ENCODE measurements at places on chromosomes 2 and 18. TPM values are rescaled to one million over a fixed set of nuclear protein-coding genes. Genes with fewer than 3 reads are reported as not detected.

DNA sequence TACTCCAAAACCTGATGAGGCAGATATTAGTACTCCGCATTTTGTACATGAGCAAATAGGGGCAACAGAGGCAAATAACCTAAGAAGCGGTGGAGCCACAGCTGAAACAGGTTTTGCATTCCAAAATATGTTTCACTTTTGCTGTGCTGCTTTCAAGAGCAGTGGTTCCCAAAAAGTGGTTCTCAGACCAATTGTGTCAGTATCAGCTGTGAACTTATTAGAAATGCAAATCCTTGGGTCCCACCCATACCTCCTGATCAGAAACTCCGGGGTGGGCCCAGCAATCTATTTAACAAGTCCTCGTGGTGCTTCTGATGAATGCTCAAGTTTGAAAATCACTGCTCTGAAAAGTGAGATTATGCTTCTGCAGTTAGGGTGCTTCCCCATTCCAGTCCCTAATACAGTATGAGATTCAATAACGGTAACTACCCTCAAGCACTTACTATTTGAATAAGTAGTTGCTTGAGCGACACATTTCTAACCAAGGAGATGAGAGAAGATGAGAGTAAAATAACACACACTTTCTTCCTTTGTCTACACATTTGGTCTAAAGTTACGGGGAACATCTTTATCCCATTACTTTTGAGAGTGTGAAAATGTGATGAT, 17.8 kb upstream of the TCF4 start:
- no peaks in the 10 kb centered on the region for H3K36me3 ChIP-seq
- H3K4me3 ChIP-seq: no peak overlapping the region
- H3K4me1 ChIP-seq: no peaks in the 10 kb centered on the region
- H3K27me3 ChIP-seq: no peaks in the 10 kb centered on the region

Gene MEP1B
- polyA plus RNA-seq: not detected

- H3K27me3 ChIP-seq: no peaks in the 10 kb centered on the region
- H3K27ac ChIP-seq: no peak overlapping the region
- no peaks in the 10 kb centered on the region for H3K36me3 ChIP-seq
- DNase-seq: no peak
- H3K4me3 ChIP-seq: no peak overlapping the region
Measured at GRCh38 chr2:152585830-152586484, 131.3 kb downstream of the PRPF40A start.

Gene PCARE
- polyA plus RNA-seq: 1.6 TPM

Gene CCL20
- polyA plus RNA-seq: 1.1 TPM

Gene VWC2L
- not detected for polyA plus RNA-seq

GRCh38 chr2:44269831-44270230, 5.4 kb upstream of the SLC3A1 start:
- H3K27ac ChIP-seq: no peak overlapping the region
- no peaks in the 10 kb centered on the region for H3K36me3 ChIP-seq
- DNase-seq: no peak
- H3K4me3 ChIP-seq: no peak overlapping the region
- H3K27me3 ChIP-seq: no peaks in the 10 kb centered on the region

GRCh38 chr2:197136452-197136851, 174.1 kb downstream of the ANKRD44 start:
- no peaks in the 10 kb centered on the region for H3K27me3 ChIP-seq
- no peaks in the 10 kb centered on the region for H3K36me3 ChIP-seq
- no peak overlapping the region for H3K4me3 ChIP-seq
- no peaks in the 10 kb centered on the region for H3K4me1 ChIP-seq

- no peak overlapping the region for H3K4me3 ChIP-seq
- no peaks in the 10 kb centered on the region for H3K27me3 ChIP-seq
- H3K36me3 ChIP-seq: no peaks in the 10 kb centered on the region
- H3K4me1 ChIP-seq: no peaks in the 10 kb centered on the region
- DNase-seq: no peak
- no peak overlapping the region for H3K27ac ChIP-seq
Measured at GRCh38 chr2:26940001-26940400, 30.4 kb upstream of the MAPRE3 start.

DNA sequence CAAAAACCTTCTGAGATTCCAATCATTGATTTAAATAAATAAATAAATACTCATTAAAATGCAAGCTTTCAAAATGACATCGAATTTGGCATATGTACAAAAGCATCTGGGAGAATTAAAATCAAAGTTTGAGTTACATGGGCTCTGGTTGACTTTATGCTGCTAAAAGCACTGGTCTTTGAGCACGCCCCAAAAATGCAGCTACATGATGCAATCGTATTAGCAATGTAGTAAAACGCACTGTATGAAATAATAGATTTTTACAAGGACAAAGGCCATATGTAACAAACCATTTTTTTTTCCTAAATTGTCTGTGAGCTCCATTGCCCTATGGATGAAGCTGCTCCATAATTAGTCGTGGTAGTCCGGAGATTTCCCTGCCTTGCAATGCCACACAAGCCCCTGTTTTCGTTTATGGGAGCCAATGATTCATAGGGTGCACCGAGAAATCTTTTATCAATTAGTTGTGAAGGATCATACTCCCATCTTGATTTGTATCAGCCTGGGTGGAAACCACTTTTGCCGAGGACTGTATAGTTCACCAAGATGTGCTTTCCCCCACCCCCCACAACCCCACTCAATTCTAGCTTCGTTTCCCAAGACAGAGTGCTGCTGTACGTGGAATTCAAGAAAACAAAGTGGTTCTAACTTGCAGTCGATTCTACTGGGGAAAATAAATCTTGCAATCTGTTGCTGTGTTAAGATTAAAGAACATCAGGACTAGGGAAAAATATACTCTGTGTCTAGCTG, 268.4 kb downstream of the IRS1 start:
- no peaks in the 10 kb centered on the region for H3K27me3 ChIP-seq
- H3K36me3 ChIP-seq: no peaks in the 10 kb centered on the region
- no peak overlapping the region for H3K27ac ChIP-seq
- no peaks in the 10 kb centered on the region for H3K4me1 ChIP-seq
- H3K4me3 ChIP-seq: no peak overlapping the region
- DNase-seq: no peak

GRCh38 chr18:2536493-2536892, 34.8 kb downstream of the METTL4 start:
- H3K36me3 ChIP-seq: no peaks in the 10 kb centered on the region
- H3K4me1 ChIP-seq: no peaks in the 10 kb centered on the region
- DNase-seq: no peak

Gene ASPRV1
- polyA plus RNA-seq: 1.4 TPM

Gene LIPG
- 0.04 TPM for polyA plus RNA-seq

DNA sequence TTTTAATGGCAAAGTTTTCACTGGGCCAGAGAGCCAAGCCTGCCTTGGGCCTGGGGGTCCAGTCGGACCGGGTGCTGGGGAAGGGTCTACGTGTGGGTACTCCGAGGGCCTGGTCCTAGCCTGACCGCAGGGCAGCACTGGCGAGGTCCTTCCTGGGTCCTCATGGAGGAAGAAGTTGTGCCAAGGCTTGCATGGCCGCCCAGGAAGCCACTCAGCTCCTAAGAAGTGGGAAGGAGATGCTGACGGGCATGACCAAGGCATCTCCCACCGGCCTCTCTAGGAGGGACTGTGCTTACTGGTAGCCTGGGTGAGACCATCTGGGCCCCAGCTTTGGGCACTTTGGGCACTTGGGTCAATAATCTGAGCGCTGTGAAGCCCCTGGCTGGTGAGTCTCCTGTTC, 22.6 kb downstream of the CIB4 start:
- H3K4me3 ChIP-seq: no peak overlapping the region
- no peak for DNase-seq
- H3K36me3 ChIP-seq: no peaks in the 10 kb centered on the region
- H3K4me1 ChIP-seq: peaks cover 16% of the 10 kb centered on the region
- peaks cover 28% of the 10 kb centered on the region for H3K27me3 ChIP-seq

Gene ALLC
- polyA plus RNA-seq: not detected

GRCh38 chr2:112547333-112547732, 5.1 kb downstream of the POLR1B start:
- H3K36me3 ChIP-seq: peaks cover 16% of the 10 kb centered on the region
- H3K27ac ChIP-seq: no peak overlapping the region
- H3K4me3 ChIP-seq: no peak overlapping the region

Gene TGFA
- polyA plus RNA-seq: 0.50 TPM

- no peaks in the 10 kb centered on the region for H3K36me3 ChIP-seq
- H3K4me3 ChIP-seq: no peak overlapping the region
- H3K27me3 ChIP-seq: no peaks in the 10 kb centered on the region
- H3K27ac ChIP-seq: no peak overlapping the region
Measured at GRCh38 chr2:209208211-209208610, 215.6 kb upstream of the MAP2 start.

- DNase-seq: no peak
- no peaks in the 10 kb centered on the region for H3K27me3 ChIP-seq
- no peak overlapping the region for H3K27ac ChIP-seq
- H3K36me3 ChIP-seq: no peaks in the 10 kb centered on the region
- no peaks in the 10 kb centered on the region for H3K4me1 ChIP-seq
Measured at GRCh38 chr18:62848946-62849345, 133.6 kb downstream of the PHLPP1 start.

DNA sequence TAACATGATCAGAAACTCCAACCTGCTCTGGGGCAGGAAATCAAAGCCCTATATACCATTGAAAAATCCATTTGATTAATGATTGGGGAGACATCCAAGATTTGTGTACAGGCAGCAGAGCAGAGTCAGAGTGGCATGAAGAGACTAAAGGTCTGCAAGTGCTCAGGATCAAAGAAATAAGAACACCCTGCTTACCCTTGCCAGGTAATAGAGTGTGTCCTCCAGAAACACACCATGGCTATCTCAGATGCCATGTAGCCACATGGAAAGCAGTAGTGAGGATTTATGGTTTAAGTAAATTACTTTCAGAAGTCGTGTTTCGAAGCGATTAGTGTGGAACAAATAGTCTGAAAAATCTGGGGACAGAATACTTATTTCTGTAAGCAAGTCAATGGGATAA, 592.9 kb downstream of the SUCLG1 start:
- H3K27ac ChIP-seq: no peak overlapping the region
- DNase-seq: no peak
- no peak overlapping the region for H3K4me3 ChIP-seq
- no peaks in the 10 kb centered on the region for H3K4me1 ChIP-seq

Gene OTOS
- polyA plus RNA-seq: not detected

Gene RAD51AP2
- polyA plus RNA-seq: 0.08 TPM

Gene SH3RF3
- 5.2 TPM for polyA plus RNA-seq

- no peak for DNase-seq
- no peaks in the 10 kb centered on the region for H3K36me3 ChIP-seq
- no peak overlapping the region for H3K27ac ChIP-seq
- no peak overlapping the region for H3K4me3 ChIP-seq
- H3K27me3 ChIP-seq: no peaks in the 10 kb centered on the region
Measured at GRCh38 chr18:22271030-22271429, 101.6 kb downstream of the GATA6 start.

Gene CPO
- polyA plus RNA-seq: 0.10 TPM

GRCh38 chr2:29165362-29166241, 50.4 kb downstream of the CLIP4 start:
- H3K4me3 ChIP-seq: no peak overlapping the region
- H3K4me1 ChIP-seq: no peaks in the 10 kb centered on the region
- H3K36me3 ChIP-seq: peaks cover 11% of the 10 kb centered on the region
- no peak overlapping the region for H3K27ac ChIP-seq
- no peaks in the 10 kb centered on the region for H3K27me3 ChIP-seq
- DNase-seq: no peak

DNA sequence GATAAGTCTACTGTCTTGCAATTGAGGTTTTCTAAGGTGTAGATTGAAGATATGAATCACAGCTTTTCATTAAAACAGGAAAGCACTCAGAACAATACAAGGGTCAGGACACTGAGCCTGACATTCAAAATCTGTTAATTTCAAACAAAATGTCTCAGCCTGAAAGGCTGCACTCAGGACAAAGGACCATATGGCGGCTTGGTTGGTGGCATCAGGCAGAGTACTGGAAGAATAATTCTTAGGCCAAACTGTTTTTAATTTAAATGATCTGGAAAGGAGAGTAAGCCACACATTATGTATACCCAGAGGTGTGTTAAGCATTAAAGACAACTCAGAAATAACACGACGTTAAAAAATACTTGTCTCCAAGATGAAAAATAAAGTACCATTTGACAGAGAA, 85.9 kb downstream of the SKA1 start:
- H3K27ac ChIP-seq: no peak overlapping the region
- no peaks in the 10 kb centered on the region for H3K27me3 ChIP-seq
- no peaks in the 10 kb centered on the region for H3K36me3 ChIP-seq
- H3K4me3 ChIP-seq: no peak overlapping the region
- H3K4me1 ChIP-seq: no peaks in the 10 kb centered on the region

GRCh38 chr2:168770796-168771195, 31.6 kb upstream of the NOSTRIN start:
- no peaks in the 10 kb centered on the region for H3K27me3 ChIP-seq
- peaks cover 12% of the 10 kb centered on the region for H3K36me3 ChIP-seq
- no peak overlapping the region for H3K4me3 ChIP-seq
- no peak overlapping the region for H3K27ac ChIP-seq
- no peaks in the 10 kb centered on the region for H3K4me1 ChIP-seq
- no peak for DNase-seq

DNA sequence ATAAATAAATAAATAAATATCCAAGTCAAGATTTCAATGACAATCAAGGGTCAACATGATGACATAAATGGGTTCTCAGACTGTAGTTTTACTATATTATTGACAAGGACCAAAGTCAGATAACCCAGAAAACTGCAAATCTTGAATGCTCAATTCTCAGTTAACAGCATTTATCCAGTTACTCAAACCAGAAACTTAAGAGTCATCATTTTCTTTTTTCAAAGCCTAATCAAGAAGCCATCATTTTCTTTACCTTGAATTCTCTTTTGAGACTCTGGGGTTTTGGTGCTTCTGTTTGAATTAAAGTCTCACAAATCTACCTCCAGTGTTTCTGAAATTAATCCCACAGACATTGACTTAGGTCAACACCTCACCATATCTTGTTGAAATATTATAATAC, 14.1 kb downstream of the TRMT61B start:
- no peak overlapping the region for H3K4me3 ChIP-seq
- DNase-seq: no peak
- H3K27me3 ChIP-seq: no peaks in the 10 kb centered on the region
- peaks cover 55% of the 10 kb centered on the region for H3K36me3 ChIP-seq

Gene LHCGR
- 0.30 TPM for polyA plus RNA-seq

Gene PDE1A
- polyA plus RNA-seq: 3.9 TPM

- no peaks in the 10 kb centered on the region for H3K4me1 ChIP-seq
- peaks cover 39% of the 10 kb centered on the region for H3K36me3 ChIP-seq
- no peak overlapping the region for H3K27ac ChIP-seq
- no peak for DNase-seq
Measured at GRCh38 chr18:79914614-79915160, 36.8 kb downstream of the SLC66A2 start.

Gene IL37
- polyA plus RNA-seq: not detected

Gene DLGAP1
- 0.11 TPM for polyA plus RNA-seq

Gene LRP2
- polyA plus RNA-seq: not detected

- peaks cover 8% of the 10 kb centered on the region for H3K36me3 ChIP-seq
- DNase-seq: no peak
- H3K4me3 ChIP-seq: no peak overlapping the region
- no peak overlapping the region for H3K27ac ChIP-seq
- H3K4me1 ChIP-seq: peaks cover 41% of the 10 kb centered on the region
Measured at GRCh38 chr2:134253117-134253704, 661 bp upstream of the MGAT5 start.

DNA sequence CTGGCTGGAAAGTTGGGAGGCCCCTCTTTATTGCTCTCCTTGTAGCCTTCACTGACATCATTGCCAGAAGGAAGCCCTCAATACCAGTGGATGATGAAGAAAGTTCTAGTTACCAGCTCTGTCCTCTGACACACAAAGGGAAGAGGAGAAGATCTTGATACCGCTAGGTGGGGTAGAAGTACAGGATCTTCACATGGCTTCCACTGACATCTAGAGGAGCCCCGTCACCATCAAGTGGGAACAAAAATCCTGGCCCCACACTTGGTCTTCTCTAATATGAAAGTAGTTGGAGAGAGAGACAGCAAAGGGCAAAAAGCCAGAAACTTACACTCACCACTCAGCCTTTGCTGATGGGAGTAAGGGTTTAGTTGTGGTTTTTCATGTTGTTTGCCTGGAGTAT, 12.4 kb downstream of the XIRP2 start:
- H3K27ac ChIP-seq: no peak overlapping the region
- H3K27me3 ChIP-seq: no peaks in the 10 kb centered on the region
- no peaks in the 10 kb centered on the region for H3K4me1 ChIP-seq
- H3K36me3 ChIP-seq: no peaks in the 10 kb centered on the region
- H3K4me3 ChIP-seq: no peak overlapping the region
- DNase-seq: no peak
